ENCODE measurements at places on chromosomes 1 and 21.

DNA sequence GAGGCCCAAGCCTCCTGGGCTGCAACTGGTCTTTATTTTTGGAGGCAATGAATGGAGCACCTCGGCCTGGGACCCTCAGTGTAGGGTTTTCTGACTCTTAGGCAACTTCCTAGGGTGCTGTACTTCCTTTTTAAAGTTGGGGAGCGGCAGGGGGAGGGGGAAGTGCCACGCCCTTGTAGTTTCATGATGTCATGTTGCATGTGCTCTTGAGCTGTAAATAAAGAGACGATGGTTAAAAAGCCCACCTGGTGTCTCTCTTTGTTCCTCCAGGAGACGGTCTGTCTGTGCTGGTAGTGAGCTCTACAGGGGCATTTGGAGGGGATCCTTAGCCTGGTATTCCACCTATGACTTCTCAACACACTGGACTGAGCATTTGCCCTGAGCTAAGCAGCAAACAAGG lies 10.3 kb upstream of the AGTRAP start:
- no peak for DNase-seq

DNA sequence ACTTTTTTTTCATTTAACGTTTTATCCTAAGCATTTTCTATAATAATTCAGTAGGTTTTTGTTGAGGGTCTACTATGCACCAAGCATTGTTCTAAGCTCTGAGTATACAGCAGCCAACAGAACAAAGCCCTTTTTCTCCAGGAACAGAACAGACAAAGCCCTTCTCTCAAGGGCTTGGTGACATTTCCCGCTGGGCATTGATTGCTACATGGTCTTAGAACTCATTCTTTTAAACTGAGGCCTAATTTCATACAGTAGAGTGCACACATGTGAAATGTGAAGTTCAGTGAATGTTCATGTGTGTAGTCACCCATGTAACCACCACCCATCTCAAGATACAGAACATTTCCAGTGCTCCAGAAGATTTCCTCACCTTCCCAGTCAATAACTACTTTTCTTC lies 15.2 kb upstream of the PDIK1L start:
- no peak for DNase-seq

- DNase-seq = no peak
These were observed 131.2 kb downstream of the AK5 start for GRCh38 chr1:77412820-77413530.

DNA sequence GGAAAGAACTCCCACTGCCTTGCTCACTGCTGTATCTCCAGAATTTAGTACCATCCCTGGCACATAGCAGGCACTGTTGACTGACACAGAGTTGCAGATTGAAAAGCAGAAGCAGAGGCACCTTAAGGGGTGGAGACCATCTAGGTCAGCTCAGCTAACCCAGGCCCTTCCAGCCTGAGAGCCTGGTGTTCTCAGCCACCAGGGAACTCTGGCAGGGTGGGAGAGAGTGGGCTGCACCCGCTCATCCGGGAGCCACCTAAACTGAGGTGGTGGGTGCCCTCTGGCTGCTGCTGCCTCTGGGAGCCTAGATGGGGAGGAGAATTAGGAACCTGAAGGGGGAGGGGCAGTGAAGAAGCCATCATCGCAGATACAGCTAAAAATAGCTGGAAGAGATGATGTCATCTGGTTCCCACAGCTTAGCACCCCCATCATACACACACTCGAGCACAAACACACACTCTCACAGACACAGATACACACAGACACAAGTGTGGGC lies 1.5 kb upstream of the TSPAN1 start:
- DNase-seq = no peak

- DNase-seq = no peak
These were observed 185.5 kb downstream of the ZNF281 start for GRCh38 chr1:200224315-200224714.

- no peak for DNase-seq
These were observed 2.3 kb upstream of the RIPK4 start for GRCh38 chr21:41769111-41769510.

All from stimulated activated naive CD4-positive, alpha-beta T cell treated with Interleukin-2 at 50 U/mL for 16 hours (primary cell).